ENCODE measurements at places on chromosomes 5 and 9.
A peak's percentile ranks its signal among the peaks of the same experiment; 100 is the strongest.

DNA sequence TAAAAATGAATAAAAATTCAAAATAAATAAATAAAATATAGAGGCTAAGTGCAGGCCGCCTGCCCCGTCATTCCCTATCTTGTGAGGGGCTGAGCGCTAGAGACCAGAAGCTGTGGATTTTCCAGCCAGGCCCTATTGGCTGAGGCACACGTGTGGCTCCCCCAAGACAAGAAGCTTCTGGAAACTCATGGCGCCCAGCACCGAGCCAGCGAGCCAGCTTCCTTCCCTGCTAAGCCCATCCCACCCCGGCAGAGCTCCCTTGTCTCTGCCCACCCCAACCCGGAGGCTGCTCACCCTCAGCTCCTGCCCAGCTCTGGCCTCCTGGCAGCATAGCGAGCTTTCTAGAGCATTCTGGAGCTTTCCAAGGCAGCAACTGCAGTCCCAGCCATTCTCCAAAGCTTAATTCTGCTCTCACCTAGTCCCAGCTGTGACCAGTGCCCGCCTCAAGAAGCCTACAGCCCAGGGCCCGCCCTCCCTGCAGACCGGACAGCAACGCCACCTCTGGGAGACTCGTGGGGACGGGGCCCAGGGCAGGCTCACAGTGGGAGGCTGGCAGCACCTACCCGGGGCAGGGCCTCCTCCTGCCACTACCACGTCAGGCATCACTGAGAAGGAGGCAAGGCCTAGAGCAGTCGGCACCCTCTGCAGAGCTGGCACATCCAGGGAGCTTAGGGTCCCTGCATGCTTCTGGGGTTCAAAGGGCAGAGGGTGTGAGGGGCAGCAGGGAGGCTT, 23.2 kb upstream of the TMEM250 start:
- DNase-seq = no peak

DNA sequence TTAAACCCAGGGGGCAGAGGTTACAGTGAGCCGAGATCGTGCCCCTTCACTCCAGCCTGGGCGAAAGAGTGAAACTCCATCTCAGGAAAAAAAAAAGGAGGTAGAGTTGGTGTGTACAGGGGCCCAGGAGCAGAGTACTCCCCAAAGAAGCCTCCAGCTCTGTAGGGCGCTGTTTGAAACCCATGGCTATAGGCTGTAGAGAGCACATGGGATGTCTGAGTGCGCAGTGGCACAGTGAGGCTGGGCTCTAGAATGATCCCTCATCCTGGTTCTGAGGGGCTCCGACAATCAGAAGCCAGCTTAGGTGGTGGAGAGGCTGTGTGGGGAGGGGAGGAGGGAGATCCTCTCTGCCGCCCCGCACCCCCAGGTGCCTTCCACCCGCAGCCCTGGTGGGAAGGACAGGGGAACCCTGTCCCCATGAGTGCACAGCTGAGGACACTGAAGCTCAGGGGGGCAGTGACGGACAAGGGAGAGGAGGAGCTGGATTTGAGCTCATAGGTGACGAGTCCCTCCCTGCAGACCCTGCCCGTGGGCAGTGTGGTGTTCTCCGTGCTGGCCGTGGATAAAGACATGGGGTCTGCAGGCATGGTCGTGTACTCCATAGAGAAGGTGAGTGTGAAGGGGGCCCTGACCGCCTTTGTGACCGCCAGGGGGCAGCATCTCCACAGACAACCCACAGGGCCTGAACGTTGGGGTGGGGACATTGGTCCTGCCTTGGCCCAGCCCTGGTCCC, 24.6 kb downstream of the CDHR2 start:
- peak; percentile 75 for DNase-seq

GRCh38 chr5:172395483-172395882, 58.8 kb downstream of the SH3PXD2B start:
- no peak for DNase-seq

DNA sequence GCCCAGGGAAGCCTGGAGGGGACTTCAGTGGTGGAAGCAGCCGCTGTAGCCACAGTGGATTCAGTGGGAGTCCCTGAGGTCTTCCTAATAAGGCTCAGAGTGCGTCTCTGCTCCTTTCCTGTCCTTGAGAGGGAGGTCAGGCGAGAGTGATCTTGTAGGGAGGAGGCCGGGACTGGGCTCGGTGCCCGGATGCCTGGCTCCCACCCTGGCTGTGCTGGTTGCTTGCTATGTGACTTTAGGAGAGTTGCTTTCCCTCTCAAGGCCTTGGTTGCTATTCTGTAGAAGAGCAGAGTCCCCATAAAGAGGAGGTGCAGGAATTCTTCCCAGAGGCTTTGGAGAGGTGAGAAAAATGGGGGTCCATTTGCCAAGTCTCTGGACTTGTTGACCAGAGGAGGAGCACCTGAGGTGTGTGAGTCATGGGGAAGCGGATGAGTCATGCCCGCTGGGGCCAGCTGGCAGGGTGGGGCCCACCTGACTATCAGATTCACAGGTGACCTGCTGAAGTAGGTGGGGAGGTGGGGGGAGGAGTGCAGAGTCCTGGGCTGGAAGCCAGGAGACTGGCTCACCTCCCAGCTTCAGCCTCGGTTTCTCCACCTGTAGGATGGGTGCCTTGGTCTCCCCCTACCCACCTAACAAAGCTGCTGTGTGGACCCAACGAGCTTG, 13.8 kb downstream of the GSN start:
- peak; percentile 87 for DNase-seq

DNA sequence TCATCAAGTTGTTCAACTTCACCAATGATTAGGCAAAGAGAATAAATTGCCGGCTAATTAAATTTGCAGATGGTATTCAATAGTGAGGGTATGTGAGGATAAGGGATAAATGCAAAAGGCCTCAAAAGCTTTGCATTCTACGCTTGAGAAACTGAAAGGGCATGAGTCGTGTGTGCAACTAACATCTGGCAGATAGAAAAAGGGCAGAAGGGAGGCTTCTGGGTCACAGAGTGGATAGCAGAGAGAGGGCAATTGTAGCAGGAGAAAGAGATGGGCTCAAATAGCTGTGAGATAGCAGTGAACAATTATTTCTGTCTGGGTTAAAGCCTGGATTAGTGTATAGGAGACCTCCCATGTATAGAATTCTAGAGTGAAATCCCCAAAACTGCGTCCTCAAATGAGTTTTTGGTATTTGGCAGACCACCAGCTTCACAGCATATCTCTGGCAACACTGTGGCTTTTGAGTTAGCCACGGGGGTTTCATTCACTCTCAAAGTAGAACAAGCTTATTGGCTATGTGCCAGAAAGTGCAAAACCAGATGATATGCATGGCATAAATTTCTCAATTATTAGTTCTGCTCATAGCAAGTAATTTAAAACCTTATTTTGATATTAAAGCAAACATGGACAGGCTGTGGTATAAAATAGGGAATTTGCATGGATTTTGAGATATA, 586.3 kb downstream of the BRINP1 start:
- DNase-seq = no peak

- no peak for DNase-seq
These were observed 155.5 kb upstream of the PPP1R2B start for GRCh38 chr5:156694598-156694997.

DNA sequence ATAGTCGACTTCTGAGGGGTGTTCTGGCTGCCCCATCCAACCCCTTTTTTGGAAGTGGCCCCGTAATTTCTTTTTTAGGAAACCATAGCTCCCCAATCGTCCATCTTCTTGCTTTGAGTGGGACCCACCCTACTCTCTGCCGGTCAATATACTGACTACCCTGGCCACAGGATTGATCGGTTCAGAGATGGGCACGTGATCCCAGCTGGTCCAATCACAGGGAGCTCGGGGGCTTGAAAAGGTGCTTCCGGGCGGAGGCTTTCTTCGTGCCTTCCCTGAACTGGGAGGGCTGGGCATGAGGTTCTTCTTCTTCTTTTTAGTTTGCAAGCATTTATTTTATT, 78.7 kb upstream of the SH3PXD2B start:
- DNase-seq = no peak

GRCh38 chr5:141680178-141680577, 1.9 kb downstream of the ARAP3 start:
- DNase-seq = no peak

Data from left cardiac atrium (tissue), 4 donors.